8988T (cell line): ENCODE measurements at places on chromosomes 3 and 15.

DNA sequence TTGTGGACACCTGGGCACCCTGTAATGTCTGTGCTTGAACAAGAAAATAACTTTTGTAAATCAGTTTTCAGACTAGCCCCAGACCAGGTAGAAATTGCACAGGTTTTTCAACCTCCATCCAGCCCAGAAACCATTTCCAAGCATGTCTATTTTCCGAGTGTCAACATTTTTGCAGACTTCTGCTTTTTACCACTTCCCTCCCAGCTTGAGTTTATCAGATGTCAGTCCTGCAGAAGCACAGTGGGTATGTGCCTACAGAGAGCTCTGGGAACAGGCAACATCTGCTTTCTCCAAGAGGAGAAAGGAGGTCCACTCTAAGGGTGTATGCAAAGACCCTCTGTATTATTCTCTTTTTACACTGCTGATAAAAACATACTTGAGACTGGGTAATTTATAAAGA lies 83.9 kb downstream of the LRRK1 start:
- no peak for DNase-seq

GRCh38 chr15:44340410-44340809 lies 51.9 kb downstream of the GOLM2 start:
- no peak for DNase-seq

- no peak for DNase-seq
These were observed 668.4 kb downstream of the MECOM start for GRCh38 chr3:168995129-168995528.

DNA sequence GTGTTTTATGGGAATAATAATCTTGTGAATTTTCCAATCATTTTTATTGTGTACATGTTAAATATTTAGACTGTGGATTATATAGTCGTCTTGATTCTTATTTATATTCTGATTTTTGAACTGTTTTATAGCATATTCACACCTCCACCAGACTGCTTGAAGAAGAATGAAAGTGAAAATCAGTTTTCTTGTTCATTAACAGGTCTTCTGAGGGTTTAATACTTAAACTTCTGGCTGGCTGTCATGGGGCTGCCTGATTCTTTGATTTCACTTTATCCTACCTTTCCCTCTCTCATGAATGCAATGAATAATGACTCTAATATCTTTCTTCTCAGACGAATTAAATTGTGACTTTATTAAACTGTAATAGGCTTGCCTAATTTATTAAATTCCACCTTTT lies 56.2 kb downstream of the ATP2C1 start:
- no peak for DNase-seq

GRCh38 chr15:90934949-90935751 lies at the start of gene UNC45A:
TSS of gene UNC45A (plus strand) at chr15:90935285. CDS start at chr15:90935325, 40 bp downstream.
- peak; percentile 77 for DNase-seq

DNA sequence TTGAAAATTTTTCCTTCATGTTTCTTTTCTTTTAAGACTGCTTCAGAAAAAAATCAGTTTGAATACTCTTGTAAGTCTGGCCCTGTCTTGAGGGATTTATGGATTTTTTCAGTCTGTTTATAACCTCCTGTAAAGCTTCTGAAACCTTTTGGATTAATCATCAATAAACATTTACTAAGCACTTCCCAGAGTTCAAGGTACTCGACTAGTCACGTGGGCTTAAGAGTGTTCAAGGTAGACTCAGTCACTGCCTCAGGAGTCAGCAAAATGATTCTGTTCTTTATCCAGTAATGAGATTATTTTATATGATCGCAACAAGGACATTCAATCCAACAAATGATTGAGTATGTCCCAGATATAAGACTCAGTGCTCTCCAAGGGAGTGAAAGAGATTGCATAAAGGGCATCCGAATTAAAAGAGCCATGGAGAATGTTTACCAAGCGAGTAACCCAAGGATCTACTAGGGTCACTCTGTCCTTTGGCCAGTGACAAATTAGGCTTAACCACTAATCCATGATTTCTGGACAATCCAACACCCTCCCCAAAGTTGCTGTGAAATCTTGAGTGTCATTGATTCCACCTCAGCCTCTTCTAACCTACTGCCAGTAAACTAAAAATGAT lies 726.6 kb upstream of the NAALADL2 start:
- DNase-seq, result no peak

GRCh38 chr15:82572986-82573385 lies 32.7 kb upstream of the RPS17 start:
- DNase-seq, result no peak

- DNase-seq, result no peak
These were observed 10.6 kb upstream of the PCSK6 start for GRCh38 chr15:101499863-101500713.

- DNase-seq, result no peak
These were observed 548.8 kb downstream of the MCTP2 start for GRCh38 chr15:94780166-94780565.

DNA sequence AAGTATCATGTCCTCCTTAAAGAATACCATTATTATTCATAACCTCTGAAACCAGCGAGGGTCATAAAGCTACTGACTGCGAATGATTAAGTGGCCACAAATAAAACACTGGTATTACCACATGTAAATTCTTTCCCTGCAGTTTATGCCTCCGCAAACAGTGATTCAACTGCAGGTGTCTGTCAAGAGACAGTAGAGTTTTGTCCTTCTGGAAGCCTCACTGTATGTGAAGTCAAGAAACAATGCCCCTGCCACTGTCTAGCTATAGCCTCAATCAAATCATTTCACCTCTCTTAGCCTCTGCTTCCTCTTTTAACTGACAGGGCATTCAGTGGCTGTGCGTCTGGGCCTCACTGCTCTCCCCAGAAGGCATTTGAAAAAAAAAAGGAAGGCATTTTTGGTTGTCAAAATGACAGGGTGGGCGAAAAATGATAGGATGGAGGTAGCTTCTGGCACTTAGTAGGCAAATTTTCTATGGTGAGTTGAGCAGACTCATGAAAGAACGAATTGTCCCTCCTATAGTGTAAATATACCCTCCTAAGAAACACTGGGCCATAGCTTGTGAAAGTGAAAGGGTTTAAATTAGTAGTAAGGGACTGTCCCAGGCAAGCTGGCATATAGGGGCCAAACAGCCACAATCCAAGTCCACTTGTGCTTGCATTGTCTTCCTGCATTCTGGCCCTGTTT lies 66.7 kb downstream of the FILIP1L start:
- no peak for DNase-seq

GRCh38 chr3:154188846-154189245 lies 67.7 kb downstream of the ARHGEF26 start:
- no peak for DNase-seq

- DNase-seq, result no peak
These were observed 15.0 kb downstream of the SEMA3G start for GRCh38 chr3:52429779-52430415.

DNA sequence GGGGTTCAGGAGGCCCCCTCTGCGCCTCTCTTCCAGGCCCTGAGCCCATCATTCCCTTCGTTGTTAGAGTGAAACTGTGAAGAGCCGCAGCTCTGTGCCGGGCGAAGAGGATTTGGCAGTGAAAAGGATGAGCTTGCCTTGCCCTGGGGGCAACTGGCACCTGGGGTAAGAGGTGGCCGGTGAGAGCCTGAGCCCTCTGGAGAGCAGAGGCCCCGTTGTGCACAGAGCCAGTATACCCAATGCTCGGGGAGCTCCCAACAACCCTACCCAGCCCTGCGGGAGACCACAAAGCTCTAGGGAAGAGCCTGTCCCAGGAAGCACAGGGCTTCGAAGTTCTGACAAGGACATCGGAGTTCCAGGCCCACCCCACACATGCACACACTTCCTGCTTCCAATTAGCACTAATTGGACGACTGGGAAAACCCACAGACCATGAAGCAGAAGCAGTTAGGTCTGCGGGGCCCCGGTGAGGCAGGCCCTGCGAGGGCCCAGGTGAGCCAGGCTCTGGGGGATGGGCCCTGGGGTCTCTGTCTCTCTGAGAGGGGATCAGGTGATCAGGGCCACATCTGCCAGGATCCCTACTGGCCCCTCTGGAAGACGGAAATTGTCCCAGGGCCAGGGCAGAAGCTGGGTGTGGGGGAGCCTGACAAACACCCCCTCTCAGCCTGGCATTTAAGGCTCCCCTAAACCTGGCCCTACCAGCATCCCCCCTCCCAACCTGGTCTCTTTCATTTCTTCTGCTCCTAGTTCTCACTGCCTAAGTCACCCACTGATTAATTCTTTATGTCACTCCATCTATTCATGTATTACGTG lies 27.9 kb upstream of the SFMBT1 start:
- no peak for DNase-seq

DNA sequence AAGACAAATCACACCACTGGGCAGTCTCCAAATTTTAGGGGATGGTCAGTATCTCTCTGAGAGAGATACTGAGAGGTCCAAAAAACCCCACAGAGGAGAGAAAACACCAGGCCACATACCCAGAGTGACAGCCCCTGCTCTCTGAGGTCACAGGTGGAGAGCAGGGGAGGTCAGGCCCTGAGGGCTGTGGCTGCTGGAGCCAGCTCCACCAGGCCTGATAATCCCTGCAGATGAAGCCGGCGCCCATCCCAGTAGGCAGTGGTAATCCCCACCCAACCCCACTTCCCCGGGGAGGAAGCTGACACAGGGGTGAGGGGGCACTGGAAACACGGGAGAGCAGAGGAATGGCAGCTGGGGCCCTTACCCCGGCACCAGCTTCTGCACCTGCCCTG lies 31.2 kb upstream of the SRP14 start:
- no peak for DNase-seq

DNA sequence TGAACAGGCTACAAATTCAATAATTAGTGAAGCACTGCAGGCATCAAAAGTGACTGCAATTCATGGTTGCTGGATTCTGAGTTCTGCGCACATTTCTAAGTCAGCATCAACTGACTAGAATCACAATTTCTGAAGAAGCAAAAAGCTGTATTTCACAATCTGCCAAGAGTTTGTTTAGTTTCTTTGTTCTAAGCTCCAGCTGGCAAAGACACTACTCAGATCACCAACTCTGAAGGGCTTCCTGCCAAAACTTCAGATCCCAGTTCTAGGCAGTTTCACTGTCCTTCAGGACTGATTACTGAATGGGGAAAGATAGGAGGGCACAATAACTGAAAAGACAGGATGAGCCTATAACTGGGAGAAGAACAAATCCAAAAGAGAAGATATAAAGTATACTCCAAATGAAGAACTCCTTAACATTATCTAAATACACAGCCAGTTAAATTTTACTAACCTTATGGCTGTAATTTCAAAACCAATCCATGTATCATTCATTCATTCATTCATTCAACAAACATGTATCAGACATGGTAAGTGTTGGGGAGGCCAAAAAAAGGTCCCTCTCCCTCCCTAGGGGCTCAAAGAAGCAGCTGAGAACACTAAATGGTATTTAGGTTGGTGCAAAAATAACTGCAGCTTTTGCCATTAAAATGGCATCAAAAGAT lies 17.1 kb downstream of the TJP1 start:
- no peak for DNase-seq

DNA sequence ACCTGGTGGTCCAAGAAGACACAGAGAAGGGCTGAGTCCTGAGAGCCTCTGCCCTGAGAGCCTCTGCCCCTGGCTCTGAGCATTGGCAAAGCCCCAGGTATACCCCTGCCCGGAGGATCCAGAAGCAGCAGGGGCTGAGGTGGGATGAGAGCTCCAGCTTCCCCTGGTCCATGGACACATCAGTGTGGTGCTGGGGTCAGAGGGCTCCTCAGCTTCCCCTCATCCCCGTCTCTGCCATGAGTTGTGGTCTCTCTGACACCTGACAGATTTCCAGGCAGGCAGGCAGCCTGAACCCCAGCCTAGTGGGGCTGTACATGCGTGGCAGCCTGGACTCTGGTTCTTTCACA lies 3.5 kb upstream of the KLF15 start:
- no peak for DNase-seq

- DNase-seq, result no peak
These were observed 77.7 kb upstream of the NR2E3 start for GRCh38 chr15:71732636-71733035.

DNA sequence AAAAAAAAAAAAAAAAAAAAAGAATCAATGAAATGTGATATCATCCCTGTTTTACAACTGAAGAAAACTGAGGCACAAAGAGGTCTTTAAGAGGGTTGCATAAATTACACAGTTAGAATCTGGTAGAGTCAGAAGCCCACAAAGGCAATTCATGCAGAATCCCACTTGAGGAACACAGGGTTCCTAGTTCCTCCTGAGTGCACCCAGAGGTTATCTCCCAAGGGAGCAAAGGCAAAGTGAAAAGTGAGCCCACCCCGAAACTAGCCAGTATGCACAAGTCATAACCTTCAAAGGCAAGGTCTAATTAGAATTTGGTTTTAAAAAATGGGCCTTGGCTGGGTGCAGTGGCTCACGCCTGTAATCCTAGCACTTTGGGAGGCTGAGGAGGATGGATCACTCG lies 37.8 kb downstream of the AP3S2 start:
- DNase-seq, result no peak

DNA sequence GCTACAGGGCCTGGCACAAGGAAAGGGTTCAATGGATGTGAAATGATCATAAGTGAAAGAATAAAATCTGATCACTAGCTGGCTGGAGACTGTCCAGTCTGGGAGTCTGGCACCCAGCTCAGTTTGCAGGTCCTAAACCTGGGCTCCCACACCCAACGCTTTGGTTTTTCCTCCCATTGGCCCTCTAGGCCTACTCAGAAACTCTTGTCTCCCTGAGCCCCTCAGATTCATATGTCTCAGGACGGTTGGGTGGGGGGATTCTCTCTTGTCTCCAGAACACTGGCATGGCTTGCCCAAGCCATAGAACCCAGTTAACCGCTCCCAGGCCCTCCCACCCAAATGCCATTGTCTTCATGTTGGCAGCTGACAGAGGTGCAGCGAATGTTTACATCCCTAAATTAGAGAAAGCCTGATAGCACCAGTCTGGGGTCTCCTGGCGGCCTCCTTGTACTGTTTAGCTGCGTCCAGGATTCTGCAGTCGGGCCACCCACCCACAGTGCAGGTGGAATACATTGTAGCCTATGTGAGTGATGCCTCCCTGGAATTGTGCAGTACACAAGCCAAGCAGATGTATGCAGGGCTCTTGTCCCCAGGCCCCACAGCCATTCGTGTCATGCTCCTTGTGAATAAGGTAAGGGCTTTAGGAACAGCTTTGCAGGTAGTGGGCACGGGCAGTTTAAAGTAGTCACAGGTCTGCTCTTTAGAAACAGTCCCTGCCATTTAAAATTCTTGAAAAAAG lies 266.3 kb downstream of the XXYLT1 start:
- no peak for DNase-seq

DNA sequence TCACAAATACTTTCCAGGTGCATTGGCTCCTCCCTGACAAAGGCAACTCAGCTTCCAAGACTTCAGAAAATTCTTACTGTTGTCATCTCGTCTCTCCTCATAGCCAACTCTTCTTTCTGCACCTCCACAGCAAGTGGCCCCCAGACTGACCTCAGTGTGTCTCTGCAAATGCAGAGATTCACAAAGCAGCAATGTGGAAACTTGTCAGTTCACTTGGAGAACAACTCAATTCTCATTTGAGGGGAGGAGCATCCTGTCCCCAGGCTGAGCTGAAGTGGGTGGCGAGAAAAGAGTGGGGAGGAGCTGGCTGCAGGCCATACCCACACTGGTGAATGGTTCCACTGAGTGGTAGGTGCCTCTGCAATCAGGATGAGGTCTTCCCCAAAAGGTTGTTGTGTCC lies 248.7 kb upstream of the IL12A start:
- no peak for DNase-seq

DNA sequence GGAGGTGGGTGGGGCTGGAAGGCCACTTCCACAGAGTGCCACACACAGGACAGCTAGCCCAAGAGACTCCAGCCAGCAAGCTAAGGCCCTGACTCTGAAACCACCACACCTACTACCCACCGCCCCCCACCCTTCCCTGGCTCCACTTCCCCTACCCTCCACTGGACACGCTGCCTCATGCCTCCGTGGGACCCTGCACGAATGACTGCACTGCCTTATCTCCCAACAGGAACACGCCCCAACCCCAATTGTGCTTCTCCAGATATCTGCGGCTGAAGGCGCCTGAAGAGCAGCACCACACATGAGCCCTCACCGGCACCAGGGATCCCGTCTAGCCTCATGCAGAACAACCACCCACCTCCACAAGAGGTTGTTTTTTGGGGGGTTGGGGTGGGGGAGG lies 2.7 kb downstream of the LINGO1 start:
- DNase-seq, result no peak
